ENCODE measurements at places on chromosomes 3 and 15.

- no peak for DNase-seq
Measured at GRCh38 chr3:32371461-32372212, 20.0 kb upstream of the CMTM7 start.

DNA sequence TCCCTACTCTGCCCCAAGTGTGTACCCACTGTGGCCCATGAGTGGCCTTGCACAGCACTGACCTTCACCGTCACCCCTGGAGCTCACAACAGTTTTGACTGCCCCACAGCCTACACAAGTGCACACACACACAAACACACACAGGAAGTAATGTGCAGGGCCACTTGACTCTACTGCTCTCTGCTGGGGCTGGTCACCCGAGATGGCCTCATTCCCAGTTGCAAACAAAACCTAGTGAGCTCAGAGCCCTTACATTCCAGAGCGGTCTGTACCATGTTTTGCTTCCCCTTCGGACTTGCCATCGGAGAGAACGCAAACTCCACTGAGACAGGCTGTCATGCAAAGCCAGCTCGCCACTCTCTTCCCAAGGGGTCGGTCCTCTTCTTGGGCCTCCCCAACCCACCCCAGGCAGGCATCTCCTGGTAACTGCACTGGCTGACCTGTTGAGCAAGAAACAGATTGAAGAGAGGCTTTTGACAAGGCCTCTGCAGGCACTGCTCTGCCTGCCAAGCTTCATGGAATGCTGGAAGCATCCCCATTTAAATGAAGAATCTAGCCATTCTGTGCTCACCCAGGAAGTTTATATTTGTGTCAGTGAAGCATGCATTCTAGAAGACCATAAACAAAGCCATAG is 232.0 kb upstream of the IGF1R start:
- DNase-seq = no peak

- DNase-seq = no peak
Measured at GRCh38 chr3:127255516-127255915, 32.3 kb downstream of the PRR20G start.

- peak; percentile 33 for DNase-seq
Measured at GRCh38 chr15:79635897-79636561, 203.9 kb downstream of the MINAR1 start.

GRCh38 chr3:48617559-48617958 is 4.0 kb downstream of the TMEM89 start:
- no peak for DNase-seq

DNA sequence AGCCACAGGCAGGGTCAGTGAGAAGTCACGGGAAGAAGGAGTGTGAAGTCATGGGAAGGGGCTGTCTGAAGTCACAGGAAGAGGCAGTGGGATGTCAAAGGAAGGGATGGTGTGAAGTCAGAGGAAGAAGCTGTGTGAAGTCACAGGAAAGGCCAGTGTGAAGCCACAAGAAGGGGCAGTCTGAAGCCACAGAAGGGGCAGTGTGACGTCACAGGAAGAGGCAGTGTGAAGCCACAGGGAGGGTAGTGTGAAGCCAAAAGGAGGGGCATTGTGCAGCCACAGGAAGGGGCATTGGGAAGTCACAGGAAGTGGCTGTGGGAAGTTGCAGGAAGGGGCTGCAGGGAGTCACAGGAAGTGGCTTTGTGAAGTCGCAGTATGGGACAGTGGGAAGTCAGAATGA is 35.1 kb downstream of the GASK1A start:
- no peak for DNase-seq

DNA sequence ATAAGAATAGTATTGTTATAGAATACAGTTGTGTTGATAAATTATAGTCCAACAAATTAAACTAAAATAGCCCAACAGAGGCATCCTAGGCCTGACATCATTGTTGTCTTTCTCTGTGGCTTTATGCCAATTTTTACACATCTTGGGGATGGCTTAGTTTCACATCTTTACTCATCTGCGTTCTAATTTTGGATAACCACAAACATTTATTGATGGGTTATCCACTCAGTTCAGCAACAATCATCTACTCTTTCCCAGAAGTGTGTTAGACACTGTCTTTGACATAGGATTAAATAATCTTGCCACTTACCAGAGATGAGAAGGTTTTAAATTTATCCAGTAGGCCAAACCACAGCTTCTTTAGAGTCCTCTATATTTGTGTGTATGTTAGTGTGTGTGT is 120.8 kb upstream of the PHLDB2 start:
- peak; percentile 20 for DNase-seq

GRCh38 chr3:137020315-137020714 is 62.5 kb downstream of the IL20RB start:
- no peak for DNase-seq

GRCh38 chr3:196320137-196320536 is 2.1 kb upstream of the DYNLT2B start:
- no peak for DNase-seq

GRCh38 chr3:43525941-43526607 is 95.7 kb downstream of the ANO10 start:
- no peak for DNase-seq

DNA sequence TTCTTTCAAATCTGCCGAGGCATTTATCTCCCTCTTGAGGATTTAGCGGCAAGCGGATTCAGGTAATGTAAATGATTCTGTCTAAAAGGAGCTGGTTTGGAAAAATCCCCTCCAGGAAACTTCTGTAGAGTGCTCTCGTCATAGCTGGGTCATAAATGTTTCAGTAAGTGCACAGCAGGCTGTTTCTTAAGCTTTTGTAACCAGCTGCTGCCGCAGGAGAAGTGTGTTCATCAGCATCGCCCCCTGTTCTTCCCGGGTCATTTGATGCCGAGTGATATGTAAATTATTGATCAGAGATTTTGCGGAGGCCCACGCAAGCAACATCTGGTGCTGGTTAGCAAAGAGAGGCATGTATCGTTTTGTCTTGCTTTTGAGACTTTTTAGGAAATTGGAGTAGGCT is 53.1 kb downstream of the DNASE1L3 start:
- DNase-seq = no peak

DNA sequence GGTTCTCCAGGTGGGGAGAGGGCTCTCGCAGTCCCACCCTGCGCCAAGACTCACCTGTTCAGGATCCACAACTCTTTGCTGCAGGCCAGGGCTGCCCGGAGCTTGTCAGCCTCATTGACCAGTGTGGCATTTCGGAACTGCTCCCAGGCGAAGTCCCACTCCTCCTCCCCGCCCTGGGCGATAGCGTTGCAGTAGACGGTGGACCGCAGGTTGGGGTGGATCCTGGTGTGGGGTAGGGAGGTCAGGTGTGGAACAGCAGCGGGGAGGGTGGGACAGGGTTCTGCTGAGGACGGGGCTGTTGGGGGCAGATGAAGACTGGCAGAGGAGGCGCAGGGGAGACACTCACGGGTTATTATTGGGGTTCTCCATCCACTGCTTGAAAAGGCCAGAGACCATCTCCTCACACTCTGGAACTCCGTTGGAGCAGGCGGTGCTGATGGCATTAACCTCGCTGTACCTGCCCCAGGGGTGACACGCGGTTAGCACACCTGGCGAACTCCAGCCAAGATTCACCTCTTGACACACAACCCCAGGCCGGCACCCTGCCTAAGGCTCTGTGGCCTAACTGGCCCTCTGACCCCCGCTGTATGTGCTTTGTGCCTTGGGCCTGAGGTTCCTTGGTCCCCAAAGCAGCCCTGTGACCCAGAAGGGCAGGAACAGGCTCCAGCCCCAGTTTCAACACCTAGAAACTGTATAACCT is 16.1 kb downstream of the MESP2 start:
- DNase-seq = no peak

DNA sequence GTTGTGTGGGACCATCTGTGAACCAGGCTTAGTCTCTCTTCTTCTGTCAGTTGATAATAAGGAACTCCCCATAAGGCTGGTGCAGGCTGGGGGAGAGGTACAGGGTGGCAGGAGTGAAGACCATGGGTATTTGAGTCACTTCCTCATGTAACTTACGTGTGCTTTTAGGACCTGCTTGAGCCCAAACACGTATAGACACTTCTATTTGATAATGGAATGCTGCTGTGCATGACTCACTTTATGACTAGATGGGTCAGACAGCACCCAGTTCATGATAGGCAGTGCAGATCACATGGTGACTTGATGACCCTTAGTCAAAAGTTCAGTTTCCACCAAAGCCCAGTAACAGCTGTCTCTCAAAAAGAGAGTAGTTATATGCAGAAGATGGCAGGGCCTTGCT is 490.9 kb downstream of the ZBBX start:
- DNase-seq = no peak

- peak; percentile 57 for DNase-seq
Measured at GRCh38 chr3:149174901-149175300, 45.5 kb downstream of the HPS3 start.

- no peak for DNase-seq
Measured at GRCh38 chr15:94131875-94132274, 99.5 kb upstream of the MCTP2 start.

GRCh38 chr3:74711913-74712512 is 97.6 kb upstream of the CNTN3 start:
- no peak for DNase-seq

- DNase-seq = peak; percentile 22
Measured at GRCh38 chr15:60591496-60592370, 112.8 kb upstream of the ICE2 start.

DNA sequence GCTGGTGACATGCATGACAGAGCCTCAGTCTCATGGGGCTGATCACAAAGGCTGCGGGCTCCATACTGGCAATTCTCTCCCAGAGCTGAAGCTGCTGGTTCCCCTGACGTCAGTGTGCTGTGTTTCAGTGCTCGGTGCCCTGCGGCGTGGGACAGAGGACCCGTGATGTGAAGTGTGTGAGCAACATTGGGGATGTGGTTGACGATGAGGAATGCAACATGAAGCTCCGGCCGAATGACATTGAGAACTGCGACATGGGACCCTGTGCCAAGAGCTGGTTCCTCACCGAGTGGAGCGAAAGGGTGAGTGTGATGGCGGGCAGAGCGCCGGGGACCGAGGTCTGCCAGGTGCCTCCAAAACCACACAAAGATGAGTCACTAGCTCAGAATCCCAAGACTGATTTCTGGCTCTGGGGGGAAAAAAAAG is 62.0 kb upstream of the NR2E3 start:
- DNase-seq = no peak
